ENCODE measurements at places on chromosomes 2 and 18.

DNA sequence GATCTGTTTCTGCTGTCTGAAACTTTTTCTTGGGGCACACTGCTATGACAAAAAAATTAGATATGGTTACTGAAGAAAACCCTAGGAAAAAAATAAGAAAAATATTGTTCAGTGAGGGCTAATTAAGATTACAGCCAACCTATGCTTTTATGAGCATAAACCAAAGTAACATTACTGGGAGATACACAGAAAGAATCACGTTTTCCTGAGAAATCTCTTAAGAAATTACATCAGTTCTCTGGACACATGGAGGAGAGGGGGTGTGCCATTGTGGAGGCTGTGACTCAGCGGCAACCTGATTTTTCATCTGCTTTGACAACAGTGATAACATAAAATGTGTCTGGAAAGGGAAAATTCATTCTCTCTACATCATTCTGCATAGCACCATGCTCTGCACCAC lies 13.4 kb upstream of the NMI start:
- DNase-seq: no peak

DNA sequence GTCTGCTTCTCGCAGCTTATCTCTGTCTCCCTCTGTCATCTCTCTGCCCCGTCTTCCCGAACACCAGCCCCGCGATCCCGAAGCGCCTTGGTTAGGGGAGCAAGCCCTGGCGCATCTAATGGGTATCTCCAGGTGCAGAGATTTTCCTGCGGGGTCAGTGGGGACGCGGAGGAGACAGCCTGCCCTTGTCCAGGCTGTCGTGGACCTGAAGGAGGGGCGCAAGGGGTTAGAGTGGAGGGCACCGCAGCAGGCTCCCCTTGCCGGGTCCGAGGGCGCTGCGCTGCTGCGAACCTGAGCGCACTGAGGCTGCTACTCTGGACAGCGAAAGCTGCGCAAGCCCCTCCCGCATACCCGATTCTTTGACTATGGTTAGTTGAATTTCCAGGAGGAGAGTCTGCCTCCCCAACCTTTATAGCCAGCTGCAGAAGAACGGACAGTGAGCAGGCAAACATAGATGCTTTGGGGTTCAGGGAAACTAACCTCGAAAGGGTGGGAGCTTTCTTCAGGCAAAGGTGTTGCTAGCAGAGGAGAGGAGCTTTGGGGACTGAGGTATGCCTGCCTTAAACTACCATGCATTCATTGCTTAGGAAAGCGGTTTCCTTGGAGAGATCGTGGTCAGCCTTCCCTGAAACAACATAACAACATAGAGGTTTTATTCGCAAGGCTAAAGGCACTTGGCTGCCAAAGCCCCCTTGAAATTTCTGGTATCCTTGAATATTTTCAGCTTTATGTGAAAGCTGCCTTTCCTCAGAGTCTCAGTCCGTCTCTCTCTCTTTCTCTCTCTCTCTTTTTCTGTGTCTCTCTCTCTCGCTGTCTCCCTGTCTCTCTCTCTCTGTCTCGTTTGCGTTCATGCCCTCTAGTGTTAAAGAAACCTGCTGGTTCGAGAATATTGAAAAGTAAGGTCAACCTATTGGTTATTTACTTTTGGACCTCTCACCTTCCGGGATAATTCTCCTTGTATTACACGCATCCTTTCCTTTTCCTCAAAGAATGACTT lies 1.6 kb downstream of the GALNT13 start:
- no peak for DNase-seq

GRCh38 chr18:55763298-55763697 lies 175.3 kb upstream of the TCF4 start:
- no peak for DNase-seq

GRCh38 chr2:226799976-226800940 lies 638 bp upstream of the IRS1 start:
- no peak for DNase-seq

- DNase-seq: no peak
These were observed 304.5 kb downstream of the EIPR1 start for GRCh38 chr2:3073041-3073595.

Data from tibial nerve (tissue), 4 donors.